Dermis blood vessel endothelial cell (primary cell): ENCODE measurements at places on chromosomes 1 and 21. TPM values are rescaled to one million over a fixed set of nuclear protein-coding genes. Genes with fewer than 3 reads are reported as not detected.
A peak's percentile ranks its signal among the peaks of the same experiment; 100 is the strongest.

DNA sequence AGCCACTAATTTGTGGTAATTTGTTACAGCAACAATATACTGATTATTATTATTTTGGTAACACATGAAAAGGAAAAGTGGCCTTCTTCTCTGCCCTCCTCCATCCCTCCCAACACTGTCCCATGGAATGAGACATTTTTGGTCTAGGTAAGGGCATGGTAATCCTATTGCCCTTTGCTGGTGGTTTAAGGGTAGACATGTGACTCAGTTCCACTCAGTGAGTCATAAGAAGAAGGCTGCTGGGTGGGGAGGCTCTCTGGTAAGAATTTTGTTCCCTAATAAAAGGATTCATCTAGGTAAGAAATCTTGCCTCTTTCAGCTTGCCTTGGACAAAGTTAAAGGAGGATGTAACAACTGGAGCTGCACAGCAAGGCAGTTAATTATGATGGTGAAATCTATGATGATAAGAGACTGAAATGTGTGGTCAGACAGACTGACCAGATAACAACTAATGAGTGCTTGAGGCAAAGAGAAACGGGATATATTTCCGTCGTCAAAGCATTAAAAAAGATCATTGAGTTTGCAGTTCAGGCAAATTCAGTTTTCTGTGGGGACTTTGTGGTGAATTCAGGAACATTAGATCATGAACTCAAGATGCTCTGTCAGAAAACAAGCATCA lies 232.0 kb upstream of the KCNK2 start:
- DNase-seq, result no peak

Gene MX2
- 0.19 and 0.85 TPM in 2 replicates for total RNA-seq

DNA sequence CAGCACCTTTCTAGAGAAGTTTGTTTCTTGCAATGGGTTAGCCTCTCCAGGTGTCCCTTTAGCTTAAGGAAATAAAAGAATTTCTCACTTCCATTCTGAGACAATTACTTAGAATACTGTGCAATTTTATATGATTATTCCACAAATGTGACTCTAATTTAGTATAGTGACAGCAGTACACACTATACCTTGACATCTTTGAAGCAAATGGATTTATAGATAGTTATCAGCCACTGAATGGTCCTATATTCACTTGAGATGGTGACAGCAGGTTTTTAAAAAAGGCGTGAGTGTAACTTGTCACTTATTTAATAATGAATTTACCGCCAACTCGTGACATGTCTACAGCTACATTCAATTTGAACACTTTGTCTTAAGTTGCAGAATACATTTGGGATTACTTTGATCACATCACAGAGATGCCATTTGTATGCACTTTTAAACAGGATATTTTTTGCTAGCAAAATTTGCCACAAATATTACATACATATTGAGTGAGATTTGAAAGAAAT lies 71.6 kb downstream of the USP25 start:
- no peak for DNase-seq

Gene AUNIP
- total RNA-seq, result 2.0 and 5.2 TPM in 2 replicates

- no peak for DNase-seq
These were observed 59.8 kb upstream of the GNG12 start for GRCh38 chr1:67893126-67893495.

- no peak for DNase-seq
These were observed 37.1 kb upstream of the IL12RB2 start for GRCh38 chr1:67270541-67270940.

Gene MAB21L3
- total RNA-seq, result under 0.01 and 0.09 TPM in 2 replicates

Gene BMP8B
- 0.17 and 0.47 TPM in 2 replicates for total RNA-seq

- no peak for DNase-seq
These were observed 30.3 kb upstream of the USP1 start for GRCh38 chr1:62406576-62406975.

- peak; percentile 19 for DNase-seq
These were observed at the start of gene CRABP2 for GRCh38 chr1:156705321-156705917. TSS of gene CRABP2 (minus strand) at chr1:156705583. CDS start at chr1:156705446, 137 bp downstream.

Gene SRSF4
- 47.2 and 52.9 TPM in 2 replicates for total RNA-seq

DNA sequence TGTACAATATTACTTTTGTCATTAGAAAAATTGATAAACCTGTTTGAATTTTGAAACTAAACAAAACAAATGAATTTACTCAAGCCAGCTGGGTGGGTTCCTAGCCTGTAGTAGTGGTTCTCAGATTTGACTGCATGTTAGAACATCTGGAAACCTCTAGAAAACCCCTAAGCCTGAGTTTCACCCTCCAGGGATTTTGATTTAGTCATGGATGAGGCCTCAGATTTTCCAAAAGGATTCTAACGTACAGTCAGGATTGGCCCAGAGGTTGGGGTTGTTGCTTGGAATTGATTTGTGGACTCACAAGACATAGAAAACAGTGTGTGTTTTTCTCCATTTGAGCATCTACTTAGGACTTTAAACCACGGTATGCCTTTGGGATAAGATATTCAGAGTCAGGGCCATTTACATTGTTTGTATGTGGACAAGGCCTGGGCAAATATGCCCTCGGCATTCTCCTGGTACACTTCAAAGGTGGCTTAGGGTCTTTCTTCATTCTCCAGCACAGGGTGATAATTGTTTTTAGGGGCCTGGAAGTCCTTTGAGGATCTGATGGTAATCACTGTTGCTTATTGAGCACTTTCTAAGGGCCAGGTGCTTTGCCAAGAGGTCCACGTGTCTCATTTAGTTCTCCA lies 42.6 kb downstream of the ATP5PO start:
- no peak for DNase-seq

DNA sequence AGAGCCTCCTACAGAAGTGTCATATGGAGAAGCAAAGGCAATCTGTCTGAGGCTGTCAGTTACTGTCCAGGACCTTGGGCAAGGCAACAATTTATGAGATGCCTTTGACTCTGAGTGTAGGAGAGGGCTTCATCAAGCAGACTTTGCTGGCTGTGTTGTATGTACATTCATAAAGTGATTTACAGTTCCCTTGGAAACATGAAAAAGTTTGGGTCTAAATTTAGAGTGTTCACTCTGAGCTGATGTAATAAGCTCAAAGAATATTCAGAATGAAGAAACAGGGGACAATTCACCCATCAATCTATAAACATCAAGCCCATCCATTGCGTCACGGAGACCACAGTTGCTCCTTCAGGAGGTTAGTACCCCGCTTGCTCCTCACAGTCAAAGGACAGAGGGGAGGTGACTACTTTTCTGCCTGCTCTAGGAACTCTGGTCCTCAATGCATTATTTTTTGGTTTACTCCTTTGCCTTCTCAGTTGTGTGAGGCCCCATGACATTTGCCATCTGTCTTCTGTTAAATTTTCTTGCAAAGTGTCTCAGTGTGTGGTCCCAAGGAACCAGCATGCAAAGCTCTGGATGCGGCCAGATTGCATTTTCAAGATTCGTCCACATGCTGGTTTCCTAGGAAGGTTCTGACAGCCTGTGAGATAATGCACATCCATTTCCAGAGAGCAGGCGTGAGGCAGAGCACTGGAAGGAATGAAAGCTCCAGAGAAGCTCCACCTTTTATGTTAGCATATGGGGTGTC lies 241.1 kb upstream of the KIAA0040 start:
- no peak for DNase-seq

DNA sequence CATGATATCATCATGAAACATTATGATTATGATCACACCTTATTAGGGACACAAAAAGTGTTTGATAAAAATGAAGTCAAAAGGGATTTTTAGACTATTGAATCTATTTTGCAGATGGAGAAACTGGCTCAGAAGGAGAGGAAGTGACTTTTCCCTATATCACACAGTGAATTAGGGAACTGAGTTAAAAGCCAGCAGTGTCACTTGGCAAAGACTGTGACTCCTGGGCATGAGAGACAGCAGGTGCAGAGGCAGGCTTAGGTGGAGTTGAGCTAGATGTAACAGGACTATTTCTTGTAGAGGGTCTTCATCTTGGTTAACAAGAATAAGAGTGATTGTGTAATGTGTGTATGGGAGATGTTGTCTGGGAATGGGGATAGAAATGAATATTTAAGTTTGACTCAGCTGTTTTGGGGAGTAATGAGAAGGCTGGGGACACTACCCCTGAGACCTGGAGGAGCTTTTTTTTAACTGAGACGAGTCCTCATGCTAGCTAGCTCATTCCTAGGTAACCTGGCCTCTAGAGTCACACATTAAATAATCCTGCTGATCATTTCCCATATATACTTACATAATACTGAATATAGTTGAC lies 1.0 kb upstream of the CD84 start:
- DNase-seq, result no peak

DNA sequence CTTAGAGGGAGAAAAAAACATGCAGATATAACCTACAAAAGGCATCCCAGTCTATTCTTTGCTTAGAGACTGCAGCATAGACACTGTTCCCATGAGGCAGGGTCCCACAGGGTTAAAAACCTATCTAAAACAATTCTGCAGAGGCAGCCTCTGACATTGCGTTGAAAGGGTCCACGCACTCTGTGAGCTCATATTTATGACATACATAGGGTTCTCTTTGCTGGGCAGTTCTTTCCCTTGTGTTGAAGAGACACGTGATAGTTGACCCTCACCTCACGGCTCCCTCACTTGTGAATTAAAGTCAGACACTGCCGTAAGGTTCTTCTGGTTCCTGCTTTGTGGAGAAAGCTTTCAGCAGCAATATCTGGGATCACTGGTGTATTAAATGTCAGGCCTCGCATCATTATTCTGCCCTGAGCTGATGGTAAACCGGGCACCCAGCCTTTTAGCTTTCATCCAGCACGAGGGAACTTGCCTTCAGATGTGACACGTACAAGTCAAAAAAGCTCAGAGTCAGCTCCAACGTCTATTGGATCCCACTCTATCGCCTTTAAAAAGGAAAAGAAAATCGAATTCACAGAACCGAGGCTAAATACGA lies 52.8 kb upstream of the HNRNPU start:
- DNase-seq, result no peak

Gene ZNF644
- total RNA-seq, result 62.3 and 67.4 TPM in 2 replicates

DNA sequence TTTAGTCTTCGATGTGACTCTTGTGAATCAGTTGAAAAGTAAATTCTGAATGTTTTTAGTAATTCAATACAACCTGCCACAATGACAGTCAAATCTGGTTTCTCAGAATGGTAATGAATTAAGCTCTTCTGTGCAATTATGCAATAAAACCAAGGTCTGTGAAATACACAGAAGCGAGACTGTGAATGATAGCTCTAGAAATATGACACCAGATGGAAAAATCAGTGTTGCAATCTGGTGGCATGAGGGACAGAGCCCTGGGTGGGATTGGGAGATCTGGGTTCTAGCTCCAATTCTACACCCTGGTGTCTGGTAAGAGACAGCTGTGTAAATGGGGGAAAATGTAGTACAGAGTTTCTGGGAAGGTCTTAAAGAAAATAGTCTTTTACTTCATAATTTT lies 586.4 kb upstream of the ZRANB2 start:
- DNase-seq, result no peak
